Dorsolateral prefrontal cortex (tissue), 122 donors: ENCODE measurements at places on chromosomes 4 and X.

- DNase-seq = no peak
Observed at GRCh38 chrX:19886883-19887531, 393 bp downstream of the SH3KBP1 start.

DNA sequence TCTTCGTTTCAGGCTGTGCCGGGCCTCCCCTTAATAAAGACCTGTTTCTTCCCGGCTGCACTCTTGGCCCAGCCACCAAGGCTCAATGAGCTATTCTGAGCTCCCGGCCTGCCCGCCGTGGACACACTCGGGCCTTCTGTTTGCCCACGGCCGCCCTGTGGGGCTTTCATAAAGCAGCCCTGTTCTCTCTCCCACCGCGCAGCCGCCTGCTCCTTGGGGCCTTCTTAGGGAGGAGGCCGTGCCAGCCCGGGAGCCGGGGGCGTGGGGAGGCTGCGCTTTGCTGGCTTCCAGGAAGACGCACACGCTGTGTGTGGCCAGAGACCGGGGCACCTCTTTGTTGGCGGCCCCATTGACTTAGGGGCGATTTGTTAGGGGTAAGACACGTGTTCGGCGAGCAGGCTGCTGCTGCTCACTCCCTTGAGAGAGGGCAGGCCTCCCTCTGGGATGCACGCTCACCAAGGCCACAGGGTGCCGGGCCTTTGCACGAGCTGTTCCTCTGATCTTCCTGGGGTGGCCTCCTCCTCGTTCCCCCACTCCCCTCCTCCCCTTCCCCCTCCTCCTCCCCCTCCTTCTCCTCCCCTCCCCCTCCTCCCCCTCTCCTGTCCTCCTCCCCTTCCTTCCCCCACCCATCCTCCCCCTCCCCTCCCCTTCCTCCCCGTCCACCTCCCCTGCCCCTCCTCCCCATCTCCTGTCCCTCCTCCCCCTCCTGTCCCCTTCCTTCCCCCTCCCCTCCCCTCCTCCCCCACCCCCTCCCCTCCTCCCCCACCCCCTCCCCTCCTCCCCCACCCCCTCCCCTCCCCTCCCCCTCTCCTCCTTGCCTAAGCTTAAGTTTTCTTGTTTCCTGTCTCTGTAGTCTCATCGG, 11.3 kb downstream of the BLOC1S4 start:
- DNase-seq = peak; percentile 91

GRCh38 chr4:76489686-76490161, 54.7 kb downstream of the SHROOM3 start:
- DNase-seq = no peak

DNA sequence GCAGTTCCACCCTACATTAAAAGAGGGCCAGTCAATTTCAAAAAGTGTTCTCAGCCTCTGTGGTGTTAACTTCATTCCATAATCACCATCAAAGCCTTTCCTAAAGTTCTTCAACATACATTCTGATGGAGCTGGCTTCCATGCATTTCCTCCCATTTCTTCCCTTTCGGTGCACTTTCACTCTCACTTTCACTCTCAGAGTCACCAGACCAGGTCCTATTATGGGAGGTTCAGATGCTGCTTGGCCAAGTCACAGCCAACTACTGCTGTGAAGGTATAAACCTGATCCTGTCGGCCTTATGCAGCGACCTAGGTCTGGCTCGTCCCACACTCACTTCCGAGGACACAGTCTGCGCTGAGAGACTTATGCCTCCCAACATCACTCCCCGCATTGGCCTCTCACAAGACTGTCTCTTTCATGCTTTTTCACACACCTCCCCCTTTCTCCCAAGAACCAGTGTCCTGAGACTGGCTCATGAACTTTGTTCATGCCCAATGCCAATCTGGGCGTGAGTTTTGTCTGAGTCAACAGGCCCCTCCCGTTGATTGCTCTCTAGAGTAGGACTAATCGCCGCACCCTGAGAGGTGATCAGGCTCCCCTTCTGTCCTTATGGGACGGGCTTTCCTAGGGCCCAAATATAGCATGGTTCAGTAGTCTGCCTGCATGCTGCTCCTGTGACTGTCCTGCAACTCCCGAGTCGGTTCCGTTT, 60.8 kb upstream of the XAGE1B start:
- no peak for DNase-seq
